ENCODE measurements at places on chromosomes 12 and 14.

DNA sequence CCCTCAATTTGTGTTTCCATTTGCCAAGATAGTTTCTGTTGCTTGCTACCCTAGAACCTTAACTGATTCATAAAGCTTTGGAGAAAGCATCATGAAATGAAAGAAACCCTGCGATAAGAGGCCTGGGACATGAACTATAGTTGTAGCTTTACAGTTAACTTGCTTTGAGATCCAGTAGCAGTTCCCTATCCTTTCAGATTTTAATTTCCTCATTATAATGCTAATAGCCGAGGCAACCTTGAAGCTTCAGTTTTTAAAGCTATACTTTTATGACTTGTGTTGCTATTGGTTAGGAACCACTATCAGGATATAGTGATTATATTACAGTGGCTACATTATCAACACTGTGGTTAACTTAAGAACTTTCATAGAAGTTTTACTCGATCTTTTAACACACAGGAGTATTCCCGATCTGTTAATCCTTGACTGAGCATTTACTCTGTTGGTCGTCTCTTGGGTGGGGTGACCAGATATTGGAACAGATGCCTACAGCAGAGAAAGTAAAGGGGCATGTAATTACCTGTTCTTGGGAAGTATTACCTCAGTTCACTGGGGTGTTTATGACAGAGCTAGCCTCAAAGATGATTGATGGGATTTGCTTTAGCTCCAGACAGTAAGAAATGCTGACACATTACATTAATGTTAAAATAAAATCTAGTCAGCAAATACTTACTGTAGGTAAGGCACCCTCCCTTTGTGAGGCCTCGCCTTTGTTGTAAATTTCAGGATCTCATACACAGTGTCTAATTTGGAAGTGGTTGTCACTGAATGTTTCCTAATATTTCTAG, 86.2 kb upstream of the CSRP2 start:
- DNase-seq: no peak

DNA sequence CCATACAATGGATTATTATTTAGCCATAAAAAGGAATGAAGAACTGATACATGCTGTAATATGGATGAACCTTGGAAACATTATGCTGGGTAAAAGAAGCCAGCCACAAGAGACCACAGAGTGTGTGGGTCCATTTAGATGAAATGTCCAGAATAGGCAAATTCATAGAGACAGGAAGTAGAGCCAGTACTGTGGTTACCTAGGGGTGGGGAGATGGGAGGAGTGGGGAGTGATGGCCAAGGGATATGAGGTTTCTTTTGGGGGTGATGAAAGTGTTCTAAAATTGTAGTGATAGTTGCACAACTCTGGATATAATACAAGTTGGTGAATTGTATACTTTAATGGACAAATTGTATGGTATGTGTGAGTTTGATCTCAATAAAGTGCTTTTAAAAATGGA, 18.6 kb downstream of the JDP2 start:
- DNase-seq: no peak

DNA sequence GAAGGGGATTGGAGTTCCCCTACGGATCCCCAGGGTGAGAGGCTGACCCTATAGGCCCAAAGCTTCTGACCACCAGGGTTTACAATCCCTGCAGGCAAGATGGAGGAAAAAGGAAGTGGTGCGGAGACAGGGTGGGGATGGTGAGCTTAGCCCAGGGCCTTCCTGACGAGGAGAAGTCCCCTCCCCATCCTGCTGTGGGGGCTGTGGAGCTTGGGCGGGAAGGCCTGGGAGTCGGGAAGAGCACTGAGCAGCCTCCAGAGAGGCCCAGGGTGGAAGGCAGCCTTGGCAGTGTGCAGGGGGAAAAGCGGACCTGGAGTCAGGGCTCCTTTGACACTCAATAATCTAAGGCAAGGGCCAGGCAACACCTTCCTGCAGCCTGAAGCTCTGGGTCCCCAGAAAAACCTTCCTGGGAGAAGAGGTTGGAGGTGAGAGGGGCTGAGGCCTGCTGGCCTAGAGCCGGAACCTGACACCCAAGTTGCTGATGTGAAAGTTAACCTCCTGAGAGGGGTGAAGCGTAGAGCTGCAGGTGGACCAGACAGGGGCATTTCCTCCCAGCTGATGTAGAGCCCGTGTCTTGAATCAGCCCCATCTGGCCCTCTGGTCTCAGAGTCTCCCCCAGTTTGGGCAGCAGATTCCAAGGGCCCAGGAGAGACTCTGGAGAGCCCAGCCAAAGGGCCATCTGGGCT, 6.0 kb downstream of the HDAC7 start:
- DNase-seq: no peak

- no peak for DNase-seq
Measured at GRCh38 chr12:87783467-87783866, 245.7 kb downstream of the C12orf50 start.

GRCh38 chr14:38205949-38206665, 1.6 kb upstream of the SSTR1 start:
- DNase-seq: no peak

DNA sequence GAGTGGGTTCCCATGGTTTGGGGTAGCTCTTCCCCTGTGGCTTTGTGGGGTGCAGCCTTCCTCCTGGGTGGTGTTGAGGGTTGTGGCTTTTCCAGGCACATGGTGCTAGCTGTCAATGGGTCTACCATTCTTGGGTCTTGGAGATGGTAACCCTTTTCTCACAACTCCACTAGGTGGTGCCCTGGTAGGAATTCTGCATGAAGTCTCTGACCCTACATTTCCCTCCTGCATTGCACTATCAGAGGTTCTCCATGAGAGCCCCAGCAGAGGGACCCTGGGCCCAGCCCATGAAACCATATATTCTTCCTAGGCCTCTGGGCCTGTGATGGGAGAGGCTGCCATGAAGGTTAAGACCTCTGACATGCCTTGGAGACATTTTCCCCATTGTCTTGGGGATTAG, 1093.3 kb downstream of the SLC16A7 start:
- DNase-seq: no peak

GRCh38 chr14:93999573-93999972, 2.5 kb downstream of the CCDC197 start:
- no peak for DNase-seq

DNA sequence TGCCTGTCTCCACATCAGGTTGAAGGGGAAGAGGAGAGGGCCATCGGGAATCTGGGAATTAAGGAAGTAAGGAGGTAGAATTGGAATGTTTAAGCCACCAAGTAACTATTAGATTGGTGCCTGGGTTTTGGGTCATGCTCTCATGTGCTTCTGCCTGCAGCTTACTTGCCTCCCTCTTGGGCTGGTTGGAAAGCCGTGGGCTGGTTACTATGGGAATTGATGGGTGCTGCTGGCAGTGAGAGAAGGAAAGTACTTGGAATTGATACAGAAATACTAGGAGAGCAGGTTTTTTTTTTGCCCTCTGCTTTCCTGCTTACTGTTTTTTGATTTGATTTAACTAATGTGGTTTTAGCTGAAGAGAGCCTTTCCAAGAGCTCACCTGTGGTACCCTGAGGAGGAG, 493.5 kb upstream of the RGS6 start:
- no peak for DNase-seq

DNA sequence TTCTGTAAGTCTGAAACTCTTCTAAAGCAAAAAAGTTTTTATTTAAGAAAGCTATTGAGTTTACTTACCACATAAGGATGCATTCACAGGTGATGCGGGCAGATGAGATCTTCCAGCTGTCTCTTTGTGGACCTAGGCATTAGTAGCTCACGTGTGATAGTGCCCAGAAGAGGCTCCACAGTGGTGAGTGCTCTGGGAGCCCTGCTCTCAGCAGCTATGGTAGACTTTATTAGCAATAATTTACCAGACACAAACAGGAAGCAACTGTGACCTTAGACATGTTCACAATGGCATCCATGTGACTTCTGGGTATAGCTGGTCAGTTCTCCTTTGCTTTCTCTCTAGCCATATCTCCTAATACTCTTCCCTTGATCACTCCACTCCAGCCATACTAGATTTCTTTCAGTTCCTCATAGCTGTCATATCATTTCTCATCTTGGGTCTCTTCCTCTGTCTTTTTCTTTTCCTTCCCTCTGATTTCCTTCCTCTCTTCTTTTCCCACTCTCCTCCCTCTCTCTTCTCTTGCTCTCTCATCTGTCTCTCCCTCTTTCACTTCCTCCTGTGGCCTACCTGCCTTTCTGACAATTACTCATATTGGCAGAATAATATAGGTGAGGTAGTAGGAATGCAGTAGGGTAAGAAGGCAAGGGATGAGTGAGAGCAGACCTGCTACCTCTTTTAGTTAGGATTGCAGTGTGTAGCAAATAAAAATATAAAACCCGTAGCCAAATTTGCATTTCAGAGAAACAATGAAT, 75.2 kb upstream of the SCAF11 start:
- DNase-seq: no peak

DNA sequence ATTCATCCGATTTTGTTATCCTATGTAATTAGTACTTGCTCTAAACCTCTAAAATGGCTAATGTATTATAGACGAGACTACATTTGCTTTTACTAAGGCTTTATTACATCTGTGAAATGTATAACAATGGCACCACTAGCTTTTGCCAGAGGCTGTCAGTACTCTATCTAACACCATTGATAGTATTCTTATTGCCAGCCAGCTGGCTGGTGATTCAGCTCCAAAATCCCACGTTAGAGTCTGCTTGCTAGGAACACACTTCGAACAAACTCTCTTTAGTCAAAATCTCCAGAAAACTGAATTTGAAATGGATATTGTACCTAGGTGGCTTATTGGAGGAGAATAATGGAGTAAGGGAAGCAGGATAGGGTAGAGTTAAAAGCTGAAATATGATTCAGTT, 839.2 kb downstream of the SLC6A15 start:
- no peak for DNase-seq

DNA sequence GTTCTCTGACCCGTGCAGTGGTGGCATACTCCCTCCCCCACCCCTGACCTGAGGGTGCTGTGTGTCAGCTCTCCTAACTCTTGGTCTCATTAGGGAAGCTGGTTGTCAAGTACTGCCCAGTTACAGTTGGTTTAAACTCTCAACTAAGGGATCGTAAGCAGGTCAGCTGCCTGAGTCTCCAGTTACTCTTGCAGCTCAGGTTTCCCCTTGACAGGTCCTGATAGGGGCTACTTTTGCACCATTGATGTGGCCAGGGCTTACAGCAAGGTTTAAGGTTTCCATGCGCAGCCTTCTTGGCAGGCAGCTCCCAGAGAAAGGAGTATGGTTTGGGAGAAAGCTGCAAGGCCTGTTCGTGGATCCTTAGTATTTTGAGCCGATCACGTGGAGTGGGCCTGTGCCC, 74.5 kb downstream of the ETV6 start:
- DNase-seq: no peak

GRCh38 chr14:72064501-72064900, 132.3 kb downstream of the RGS6 start:
- no peak for DNase-seq

DNA sequence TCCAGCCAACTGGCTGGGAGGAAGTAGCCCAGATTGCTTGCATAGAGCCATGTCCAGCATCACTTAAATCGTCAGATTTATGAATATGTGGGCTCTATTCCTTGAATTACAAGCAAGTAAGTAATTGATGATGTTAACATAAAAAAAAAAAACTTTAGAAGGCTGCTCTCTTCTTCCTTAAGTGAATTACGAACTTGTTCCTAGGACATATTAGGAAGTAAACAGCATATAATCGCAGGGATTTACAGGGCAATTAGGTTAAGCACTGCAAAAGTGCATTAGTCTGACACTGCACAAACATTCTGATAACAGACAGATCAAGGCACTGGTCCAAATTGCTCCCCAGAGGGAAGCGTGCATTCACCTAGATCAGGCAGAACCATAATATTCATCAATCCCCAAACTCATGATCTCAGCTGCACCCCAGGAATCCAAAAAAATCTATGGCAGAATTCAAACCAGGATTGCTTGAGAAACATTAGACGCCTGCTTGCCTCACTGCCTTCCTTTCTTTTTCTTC, 293.2 kb downstream of the TMEM132D start:
- DNase-seq: no peak

DNA sequence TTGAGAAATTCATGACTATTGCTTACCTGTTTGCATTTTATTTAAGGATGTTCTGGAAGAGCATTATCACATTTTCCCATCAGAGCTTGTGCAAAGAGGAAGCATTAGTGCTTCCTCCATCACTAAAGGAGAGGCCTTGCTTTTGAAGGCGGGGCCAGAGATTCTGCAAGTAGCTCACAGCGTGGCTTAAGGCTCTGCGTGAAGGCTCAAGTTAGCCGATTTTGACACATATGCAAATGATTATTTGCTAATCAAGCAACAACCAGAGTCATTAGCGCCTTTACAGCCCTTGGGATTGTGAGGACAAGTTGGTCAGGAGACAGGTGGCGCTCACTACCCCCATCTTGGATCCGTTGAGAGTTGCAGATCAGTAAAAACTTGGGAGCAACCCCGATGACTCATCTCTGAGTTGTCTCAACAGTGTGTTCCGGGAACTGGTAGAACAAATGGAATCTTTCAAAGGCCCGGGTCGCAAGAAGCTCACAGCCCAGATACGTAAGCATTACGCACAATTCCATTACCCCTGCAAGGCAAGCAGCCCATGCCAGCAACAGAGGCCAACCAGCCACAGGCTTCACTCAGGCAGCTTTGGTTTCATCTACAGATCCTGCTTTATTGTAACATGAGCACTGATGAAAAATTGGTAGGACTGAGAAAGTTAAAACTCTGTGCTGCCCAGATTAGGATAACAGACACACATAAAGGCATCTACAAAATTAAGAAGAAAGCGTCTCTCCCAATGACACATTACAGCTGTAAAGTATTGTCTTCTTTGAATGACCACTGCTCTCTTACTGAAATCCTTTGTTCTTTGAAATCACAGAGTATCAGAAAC, 34.9 kb upstream of the SPTSSA start:
- DNase-seq: no peak

GRCh38 chr14:20690848-20691640, 2.5 kb downstream of the ANG start:
- DNase-seq: no peak

- no peak for DNase-seq
Measured at GRCh38 chr14:95300002-95300696, 19.6 kb downstream of the CLMN start.

- no peak for DNase-seq
Measured at GRCh38 chr14:60904381-60904780, 76.5 kb downstream of the TRMT5 start.

- no peak for DNase-seq
Measured at GRCh38 chr12:116346741-116347140, 69.2 kb upstream of the MED13L start.

DNA sequence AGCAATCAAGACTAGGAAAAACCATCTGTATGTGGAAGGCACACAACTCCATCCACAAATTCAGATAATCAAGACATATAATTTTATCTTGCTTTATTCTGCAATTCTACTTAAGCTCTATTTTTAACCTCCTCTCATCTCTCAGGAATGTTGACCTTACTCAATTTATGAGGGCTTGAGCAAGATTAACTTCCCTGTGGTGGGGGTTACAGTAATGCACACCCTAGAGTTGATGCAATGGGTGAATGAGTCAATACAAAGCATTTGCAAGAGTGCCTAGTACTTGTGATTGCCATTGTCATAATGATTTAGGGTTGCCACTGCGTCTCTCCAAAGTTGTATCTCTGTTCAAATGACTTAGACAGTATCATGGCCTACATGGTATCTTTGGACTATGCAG, 1598.4 kb upstream of the TMEM132C start:
- no peak for DNase-seq

DNA sequence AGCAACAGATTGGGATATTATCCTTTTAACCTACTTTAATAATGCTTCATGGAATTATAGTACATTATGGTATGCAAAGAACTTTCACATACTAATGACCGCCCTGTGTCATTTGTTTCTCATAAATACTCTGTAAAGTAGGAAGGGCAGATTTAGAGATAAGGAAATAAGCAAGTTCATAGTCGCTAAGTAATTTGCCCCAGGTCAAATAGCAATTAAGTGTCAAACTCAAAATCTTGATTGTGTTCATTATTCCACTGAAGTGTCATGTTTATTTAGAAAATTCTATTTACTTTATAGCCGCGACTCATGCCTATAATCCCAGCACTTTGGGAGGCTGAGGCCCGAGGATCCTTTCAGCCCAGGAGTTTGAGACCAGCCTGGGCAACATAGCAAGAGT, 98.7 kb upstream of the ATF1 start:
- DNase-seq: no peak
